ENCODE measurements at places on chromosomes 3 and 15.

DNA sequence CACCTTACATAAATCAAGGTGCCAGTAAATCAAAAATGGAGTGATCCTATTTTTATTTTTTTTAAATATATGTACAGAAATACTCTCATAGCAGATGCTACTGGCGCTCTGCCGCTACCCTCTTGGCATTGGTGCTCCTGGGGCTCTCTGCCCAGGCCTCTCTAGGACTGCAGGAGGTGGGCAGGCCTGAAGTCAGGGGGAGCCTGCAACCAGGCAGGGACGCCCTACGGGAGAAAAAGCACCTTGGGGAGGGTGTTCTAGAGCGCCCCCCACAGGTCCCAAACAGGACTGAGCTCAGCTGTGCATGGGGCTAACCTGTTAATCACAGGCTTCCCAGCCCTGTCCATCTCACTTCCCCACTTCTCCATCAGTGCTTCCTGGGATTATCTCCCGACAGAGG lies 192.5 kb downstream of the SHQ1 start:
- DNase-seq: no peak

- DNase-seq: no peak
Measured at GRCh38 chr15:65375871-65376607, 1.8 kb downstream of the IGDCC3 start.

GRCh38 chr3:100708644-100708988 lies 678 bp upstream of the TFG start:
- DNase-seq: no peak

DNA sequence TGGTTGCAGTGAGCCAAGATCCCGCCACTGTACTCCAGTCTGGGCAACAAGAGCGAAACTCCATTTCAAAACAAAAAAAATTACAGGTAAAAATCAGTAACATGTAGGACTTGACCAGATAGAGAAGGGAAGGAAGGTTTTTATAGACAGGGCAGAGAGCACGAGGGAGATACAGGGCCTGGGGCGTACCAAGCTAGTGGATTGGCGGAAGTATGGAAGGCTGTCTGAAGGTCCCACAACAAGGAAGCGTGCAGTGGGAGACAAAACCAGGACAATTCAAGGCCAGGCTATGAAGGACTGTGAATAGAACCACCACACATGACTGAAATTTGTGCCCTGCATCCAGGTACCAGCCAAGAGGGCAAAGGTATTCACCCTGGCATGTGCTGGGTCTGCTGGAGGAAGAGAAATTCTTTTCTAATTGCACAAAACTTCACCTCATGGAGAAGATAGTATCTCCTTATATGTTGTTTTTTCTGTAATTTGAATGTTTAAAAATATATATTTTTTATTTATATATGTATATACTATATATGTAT lies 33.0 kb upstream of the BCL2A1 start:
- no peak for DNase-seq

DNA sequence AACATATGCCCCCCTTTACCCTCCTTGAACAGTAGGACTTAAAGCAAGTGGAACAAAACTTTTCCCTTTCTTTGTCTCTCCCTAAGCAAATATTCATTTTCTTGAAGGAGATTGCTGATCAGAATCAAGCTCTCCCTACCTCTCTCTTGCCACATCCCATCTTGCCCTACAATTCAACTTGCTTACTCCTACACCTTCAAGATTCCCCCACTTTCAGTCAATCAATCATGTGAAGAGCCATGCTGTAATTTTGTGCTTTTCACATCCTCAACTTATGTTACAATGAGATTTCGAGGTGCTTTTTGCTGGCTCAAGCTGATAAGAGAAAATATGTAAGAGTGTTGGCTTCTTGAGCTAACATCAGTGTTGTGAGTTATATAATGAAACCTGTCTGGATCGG lies 662.9 kb downstream of the NLGN1 start:
- DNase-seq: no peak

DNA sequence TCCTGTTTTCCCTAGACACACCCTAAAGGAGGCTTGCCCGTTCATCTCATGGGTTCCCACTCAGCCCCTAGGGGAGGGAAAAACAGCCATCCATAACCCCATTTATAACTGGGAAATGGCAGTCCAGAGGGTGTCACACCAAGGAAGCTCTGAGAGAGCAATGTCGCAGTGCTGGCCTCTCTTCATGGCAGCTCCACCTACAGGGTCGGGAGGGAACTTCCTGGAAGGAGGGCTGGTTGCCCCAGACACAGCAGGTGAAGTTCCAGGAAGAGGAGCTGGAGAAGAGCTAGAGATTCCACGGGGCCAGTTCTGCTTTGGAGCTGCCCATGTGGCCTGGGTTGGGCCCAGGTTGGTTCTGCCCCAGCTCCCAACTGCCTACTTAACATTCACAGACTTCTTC lies 22.3 kb upstream of the LINGO1 start:
- no peak for DNase-seq

GRCh38 chr3:9292516-9292915 lies 43.1 kb upstream of the SRGAP3 start:
- no peak for DNase-seq

DNA sequence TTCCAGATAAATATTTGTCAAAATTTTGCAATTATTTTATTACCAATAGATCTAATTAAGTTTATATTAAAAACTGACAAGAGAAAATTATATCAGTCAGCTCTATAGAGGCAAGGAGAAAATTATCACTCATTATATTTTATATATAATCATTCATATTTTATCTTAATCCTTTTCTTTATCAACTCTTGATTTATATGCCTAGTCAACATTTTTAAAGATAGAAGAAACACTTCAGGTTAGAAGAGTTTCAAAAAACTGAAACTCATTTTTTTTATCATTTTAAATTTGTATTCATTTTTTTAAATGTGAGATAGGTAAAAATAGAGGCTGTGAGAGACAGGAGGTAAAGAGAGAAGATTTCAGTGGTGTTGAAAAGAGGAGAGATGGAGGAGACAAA lies 217.3 kb upstream of the P2RY1 start:
- no peak for DNase-seq

- DNase-seq: peak; percentile 53
Measured at GRCh38 chr15:40344631-40345120, 3.9 kb upstream of the CCDC9B start.

DNA sequence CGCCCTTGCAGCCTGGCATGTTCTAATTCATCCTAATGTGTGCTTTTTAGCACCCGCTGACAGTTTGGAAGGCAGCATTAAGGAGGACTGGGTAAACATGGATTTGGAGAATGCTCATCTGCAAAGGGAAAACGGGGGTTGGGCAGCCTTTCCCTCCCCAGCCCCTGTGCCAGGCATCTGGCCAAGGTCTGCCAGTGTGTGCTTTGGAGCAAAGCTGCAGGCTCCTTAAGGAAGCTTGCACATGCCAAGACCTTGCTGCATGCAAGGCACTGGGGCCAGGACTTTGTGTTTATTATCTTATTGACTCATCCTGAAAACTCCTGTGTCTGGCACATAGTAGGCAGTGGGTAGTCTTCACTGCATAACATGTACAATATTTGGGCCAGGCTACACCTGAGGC lies 20.1 kb downstream of the FAM3D start:
- DNase-seq: no peak

- DNase-seq: no peak
Measured at GRCh38 chr15:70297465-70298058, 199.8 kb upstream of the TLE3 start.

- no peak for DNase-seq
Measured at GRCh38 chr3:152039887-152040286, 166.4 kb downstream of the SUCNR1 start.

DNA sequence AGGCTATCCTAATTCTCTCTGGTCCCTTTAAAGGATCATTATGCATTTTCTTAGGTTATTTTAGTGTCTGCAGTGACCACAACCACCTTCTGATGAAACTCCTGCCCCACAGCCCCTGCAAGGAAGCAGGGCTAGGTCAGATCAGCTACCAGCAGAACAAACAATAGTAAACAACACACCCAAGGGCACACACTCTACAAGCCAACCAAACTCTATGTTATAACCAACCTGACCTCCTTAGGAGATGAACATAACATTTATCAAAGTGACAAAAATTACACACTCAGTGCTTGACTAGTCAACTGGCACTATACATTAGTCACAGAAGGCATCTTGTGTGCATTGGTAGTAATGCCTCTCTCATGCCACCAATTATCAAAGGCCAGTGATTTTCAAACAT lies 17.3 kb downstream of the DENND6A start:
- no peak for DNase-seq

- DNase-seq: no peak
Measured at GRCh38 chr3:171755015-171755589, 55.2 kb downstream of the PLD1 start.

DNA sequence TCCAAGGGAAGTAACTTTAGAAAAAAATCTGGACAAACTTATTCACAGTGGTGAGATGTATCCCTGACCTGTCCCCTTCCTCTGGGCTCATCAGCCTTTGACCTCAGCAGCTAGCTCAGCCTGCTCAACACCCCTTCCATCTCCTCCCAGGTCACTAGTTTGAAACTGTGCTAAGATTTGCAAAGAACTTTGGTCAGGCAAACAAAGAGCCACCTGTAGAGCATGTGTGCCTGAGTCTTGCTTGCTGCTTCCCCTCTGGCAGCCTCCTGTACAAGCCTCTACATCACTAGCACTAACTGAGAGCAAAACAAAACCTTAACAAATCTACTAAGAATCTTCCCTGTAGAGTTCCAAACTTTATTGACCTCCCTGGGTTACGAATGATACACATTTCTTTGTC lies 43.9 kb downstream of the NR1I2 start:
- no peak for DNase-seq

DNA sequence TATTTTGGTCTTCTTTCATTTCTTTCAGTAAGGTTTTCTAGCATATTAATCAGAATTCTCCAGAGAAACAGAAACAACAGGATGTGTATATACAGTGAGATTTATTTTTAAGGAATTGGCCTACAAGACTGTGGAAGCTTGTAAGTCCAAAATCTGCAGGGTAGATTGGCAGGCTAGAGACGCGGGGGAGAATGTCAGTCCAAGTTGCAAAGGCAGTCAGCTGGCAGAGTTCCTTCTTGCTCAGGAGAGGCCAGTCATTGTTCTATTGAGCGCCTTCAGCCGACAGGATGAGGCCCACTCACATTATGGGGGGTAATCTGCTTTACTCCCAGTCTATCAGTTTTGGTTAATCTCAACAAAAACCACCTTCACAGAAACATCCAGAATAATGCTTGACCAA lies 133.4 kb upstream of the UBE3A start:
- no peak for DNase-seq

GRCh38 chr3:97883736-97884135 lies 61.9 kb downstream of the CRYBG3 start:
- no peak for DNase-seq

- no peak for DNase-seq
Measured at GRCh38 chr3:89565098-89565497, 457.7 kb downstream of the EPHA3 start.

GRCh38 chr3:107938143-107938542 lies 152.7 kb downstream of the CD47 start:
- DNase-seq: no peak

GRCh38 chr3:40627095-40627494 lies 102.3 kb downstream of the ZNF621 start:
- no peak for DNase-seq

- no peak for DNase-seq
Measured at GRCh38 chr15:90866161-90866715, 2.1 kb upstream of the FURIN start.

DNA sequence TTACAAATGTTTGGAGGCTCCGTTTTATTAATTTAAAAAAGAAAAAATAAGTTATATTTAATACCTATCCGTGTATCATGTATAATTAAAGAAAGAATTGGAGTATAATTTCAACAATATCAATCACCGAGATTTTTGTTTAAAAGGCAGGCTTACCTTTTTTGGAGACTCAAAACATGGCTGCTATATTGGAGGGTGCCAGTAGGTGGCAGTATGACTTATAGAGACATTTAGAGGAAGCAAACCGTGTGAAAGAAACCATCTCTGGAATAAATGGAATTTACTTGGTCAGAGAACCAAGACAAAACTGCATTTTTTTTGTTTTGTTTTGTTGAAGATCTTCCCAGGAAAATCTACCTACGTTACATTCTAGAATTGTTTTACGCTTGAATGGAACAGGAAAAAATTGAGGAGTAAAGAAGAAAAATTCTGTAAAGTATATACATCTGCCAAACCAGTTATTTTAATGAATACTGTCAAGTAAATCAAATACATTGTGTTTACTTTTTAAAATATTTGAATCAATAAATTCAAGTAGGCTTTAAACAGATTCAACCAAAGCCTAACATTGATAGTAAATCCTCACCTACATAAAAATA lies 802.6 kb upstream of the ALCAM start:
- peak; percentile 4 for DNase-seq

DNA sequence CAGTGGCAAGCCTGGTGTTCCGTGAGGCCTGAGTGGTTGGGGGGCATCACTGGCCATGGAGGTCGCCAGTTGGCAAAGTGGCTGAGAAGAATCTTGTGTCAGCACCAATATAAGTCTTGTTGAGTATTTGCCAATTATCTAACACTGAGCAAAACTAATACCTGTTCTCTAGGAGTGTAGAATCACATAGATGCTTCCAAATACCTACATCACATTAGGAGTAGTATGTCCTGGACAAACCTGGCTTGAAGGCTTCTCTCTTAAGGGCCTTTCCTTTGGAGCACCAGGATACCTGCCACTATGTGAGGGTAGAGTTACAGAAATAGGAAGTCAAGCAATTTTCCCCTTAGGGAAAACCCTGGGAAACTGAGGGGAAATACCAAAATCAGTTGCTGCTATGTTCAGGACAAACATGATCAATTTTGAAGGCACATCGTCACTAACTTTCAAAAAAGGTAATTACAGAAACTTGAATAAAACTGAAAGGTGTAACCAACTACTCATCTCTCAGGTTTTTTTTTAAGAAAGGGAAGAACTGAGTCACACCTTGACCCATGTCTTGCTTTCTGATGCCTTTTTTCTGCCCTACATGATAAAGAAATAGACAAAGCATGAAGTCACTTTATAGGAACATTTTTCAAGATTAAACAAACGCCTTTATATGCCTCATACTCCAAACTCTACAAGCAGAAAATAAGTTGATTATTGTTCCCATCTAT lies 100.4 kb downstream of the IMPG2 start:
- DNase-seq: no peak

GRCh38 chr3:122246199-122246598 lies 62.7 kb downstream of the CASR start:
- DNase-seq: no peak

DNA sequence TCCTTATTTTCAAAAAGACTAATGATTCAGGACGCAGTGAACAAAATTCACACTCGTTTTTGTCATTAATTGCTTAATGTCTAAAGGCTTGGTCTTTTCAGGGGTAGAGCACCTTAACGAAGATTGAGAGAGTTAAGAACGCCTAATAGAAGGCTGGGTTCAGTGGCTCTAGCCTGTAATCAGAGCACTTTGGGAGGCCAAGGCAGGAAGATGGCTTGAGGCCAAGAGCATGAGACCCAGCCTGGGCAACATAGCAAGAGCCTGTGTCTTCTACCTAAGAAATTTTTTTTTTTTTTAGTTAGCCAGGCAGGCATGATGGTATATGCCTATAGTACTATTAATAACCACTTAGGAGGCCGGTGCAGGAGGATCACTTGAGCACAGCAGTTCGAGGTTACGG lies 7.5 kb downstream of the PIK3CB start:
- DNase-seq: no peak

DNA sequence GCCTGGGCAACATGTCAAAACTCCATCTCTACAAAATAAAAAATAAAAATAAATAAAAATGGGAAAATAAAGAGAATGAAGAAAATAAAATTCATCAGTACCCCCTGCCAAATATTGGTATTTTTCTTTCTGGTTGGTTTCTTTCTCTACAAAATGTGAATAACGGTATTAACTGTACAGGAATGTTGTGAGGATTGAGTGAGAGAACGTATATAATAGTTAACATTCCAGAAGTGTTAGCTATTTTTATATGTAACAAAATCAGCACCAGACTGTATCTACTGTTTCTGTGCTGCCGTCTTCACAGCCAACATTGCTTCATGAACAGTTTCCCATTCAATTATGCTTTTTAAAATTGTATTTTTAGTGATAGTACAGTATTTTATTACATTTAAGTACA lies 25.5 kb upstream of the RNU6-1 start:
- DNase-seq: no peak
